ENCODE measurements at places on chromosomes 1 and 21.

GRCh38 chr1:8663915-8664329 is 153.5 kb downstream of the RERE start:
- DNase-seq: no peak

GRCh38 chr1:39539252-39539790 is 37.3 kb downstream of the PABPC4 start:
- DNase-seq: peak; percentile 45

DNA sequence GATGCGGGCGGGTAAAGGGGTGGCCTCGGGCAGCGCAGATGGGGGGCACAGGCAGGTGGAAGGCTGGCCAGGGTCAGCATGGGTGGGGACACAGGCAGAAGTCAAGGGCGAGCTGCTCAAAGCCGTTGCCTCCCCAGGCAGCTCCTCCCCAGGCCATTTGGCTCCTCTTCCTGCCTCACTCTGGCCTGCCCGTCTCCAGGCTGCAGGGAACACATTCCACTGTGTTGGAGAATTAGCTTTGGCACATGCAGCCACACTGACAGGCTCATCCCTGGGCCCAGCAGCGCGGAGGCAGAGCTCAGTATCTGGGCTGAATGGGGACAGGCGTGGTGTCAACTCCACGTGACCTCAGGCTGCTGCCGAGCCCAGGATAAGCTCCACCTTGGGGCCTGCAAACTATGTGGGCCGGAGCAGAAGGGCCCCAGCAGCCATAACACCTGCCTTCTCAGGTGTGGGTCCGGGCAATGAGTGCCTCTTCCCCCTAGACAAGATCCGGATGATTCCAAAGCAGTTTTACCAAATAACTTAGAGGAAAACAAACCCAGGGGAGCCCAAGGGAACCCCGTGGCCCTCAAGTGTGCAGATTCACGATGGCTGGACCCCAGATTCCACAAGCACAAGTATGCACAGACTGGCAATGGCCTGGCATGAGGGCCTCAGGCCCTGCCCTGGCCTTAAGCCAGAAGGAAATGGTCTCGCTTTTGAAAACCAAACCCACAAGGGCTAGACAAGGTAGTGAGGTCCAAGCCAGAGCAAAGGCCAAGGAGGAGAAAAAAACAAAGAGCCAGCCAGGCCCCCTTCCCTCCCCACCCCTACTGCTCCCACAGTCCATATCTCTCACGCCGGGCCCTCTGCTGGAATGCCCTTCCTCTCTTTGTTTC is 40.2 kb downstream of the HSPG2 start:
- no peak for DNase-seq

DNA sequence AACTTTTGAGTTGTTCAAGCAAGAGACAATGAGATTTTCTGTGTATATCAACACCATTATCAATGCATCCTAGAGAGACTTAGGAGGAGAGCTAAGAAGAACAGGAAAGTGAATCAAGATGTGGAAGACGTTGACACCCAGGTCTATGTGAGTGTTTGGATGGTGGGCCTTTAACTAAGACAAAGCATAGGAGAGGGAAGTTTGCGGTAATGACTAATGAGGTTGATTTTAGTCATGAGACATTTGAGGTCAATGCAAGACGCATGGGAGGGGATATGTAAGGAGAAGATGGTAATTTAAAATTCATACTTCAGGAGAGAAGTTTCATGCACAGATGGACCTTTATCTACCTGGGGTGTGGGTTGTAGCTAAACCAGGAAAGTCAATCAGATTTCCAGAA is 269.6 kb downstream of the VAV3 start:
- no peak for DNase-seq

DNA sequence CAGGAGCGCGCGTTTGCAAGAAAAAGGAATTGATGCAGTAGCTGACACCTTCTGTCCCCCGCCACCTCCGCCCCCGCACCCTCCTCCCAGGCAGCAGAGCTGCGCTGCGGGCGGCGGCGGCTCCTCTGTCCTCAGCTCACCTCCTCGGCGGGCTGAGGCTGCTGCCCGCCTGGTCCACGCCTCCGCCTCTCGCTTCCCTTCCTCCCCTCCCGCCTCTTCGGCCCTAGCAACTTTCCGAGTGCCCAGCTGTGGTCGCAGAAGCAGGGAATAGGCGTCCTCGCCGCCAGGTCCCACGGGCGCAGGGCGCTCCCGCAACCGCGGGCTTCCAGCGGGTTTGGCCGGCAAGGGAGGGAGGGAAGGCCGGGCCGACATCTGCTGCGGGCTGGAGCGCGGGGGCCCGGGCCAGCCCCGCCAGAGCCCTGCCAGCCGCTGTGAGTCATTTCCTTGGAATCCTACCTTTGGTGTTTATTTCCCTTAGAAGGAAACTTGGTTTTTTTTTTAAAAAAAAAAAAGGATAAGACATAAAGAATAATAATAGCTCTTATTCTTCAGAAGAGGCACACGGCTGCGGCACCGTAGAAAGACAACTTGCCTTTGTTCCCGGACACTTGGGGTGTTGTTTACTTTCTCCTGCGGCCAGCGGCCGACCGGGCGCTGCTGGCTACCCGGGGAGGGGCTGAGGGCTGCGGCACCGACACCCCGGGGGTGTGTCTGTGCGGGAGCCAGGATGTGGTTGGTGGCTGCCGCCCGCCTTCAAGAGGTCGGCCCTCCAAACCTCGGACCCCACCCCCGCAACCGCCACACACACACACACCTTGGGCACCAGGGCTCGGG is 1.1 kb downstream of the SERTAD4 start:
- no peak for DNase-seq

GRCh38 chr1:12600335-12600734 is 17.7 kb downstream of the DHRS3 start:
- no peak for DNase-seq

GRCh38 chr1:159791461-159791860 is 10.7 kb downstream of the DUSP23 start:
- no peak for DNase-seq

DNA sequence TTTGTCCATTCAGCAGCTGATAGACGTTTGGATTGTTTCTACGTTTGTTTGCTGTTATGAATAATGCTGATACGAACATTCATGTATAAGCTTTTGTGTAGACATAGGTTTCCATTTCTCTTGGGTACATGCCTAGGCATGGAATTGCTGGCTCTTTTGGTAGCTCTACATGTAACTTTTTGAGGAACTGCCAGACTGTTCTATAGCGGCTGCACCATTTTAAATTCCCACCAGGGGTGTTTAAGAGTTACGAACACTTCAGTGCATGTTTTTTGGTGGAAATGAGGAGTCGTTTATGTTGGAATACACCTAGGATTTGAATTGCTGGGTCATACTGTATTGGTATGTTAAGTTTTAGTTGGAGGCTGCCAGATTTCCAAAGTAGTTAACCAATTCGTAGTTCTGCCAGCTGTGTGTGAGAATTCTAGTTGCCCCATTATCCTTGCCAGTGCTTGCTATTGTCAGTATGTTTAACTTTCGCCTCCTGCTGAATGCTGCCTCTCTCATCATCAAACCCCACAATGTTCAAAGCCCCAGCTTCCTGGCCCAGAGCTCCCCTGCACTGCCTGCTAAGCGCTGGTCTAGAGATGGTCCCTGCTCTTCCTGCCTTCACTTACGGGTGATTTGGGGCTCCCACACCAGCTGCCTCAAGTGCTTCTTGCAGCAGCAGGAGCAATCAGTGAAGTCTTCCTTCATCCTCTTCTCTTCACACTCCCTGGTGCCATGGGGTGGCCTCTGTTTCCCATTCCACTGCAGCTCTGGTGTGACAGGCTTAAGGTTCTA is 81.0 kb downstream of the MAN1C1 start:
- no peak for DNase-seq

- no peak for DNase-seq
Observed at GRCh38 chr1:210684466-210685294, 356.0 kb downstream of the HHAT start.

GRCh38 chr1:178751046-178751445 is 26.0 kb downstream of the RALGPS2 start:
- no peak for DNase-seq

GRCh38 chr1:176560681-176561080 is 97.7 kb downstream of the PAPPA2 start:
- DNase-seq: no peak

DNA sequence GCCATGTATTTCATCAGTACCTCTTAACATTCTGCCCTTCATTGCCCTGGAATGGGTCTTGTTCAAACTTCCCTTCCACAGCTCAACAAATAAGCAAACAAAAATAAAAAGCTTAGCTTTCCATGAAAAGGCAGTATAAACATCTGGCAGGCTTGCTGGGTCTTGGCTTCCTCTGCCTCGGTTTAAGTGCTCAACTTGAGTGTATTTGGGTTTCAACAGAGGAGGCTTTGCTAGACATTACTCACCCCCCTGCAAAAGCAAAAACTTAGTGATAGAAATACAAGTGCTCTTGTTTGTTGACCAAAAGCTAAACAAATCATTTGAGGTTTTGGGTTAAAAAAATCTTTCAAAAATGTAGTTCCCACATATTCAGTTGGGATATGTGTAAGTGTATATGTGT is 518.5 kb downstream of the PLPP3 start:
- no peak for DNase-seq

DNA sequence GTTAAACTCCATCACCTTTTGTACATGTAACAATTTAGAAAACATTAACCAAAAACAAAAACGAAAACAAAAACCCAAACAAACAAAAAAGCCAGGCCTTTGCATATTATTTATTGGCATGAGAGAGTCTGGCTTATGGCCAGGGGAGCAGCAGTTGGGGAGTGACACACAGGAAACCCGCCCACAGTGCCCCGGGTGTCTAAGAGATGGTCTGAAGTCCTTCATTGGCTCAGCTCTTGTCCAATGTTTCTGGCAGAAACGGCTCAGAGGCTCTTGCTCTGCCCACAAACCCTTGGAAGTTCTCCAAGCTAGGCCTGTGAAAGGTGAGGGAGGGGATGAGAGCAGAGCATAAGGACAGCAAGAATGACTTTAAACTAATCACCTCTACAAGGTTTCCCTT is 131.5 kb downstream of the CNIH3 start:
- DNase-seq: no peak

DNA sequence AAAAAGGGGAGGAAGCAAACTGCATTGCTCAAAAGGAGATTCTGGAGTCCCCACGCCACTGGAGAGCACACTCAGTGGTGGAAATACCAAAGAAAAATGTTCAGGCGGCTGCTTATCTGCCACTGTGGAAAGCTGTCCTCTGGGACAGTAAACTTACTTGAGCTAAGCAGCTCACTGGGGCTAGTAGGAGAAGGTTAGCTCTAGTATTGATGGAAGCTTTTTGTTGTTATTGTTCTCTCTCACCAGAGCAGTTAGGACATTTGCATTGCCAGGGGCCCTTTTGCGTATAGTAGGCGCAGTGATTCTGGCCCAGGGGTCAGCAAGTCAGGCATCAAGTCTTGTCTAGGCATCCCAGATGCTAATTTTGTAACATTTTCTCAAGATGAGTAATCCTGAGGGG is 15.6 kb downstream of the BACE2 start:
- no peak for DNase-seq

GRCh38 chr1:225653463-225654276 is 747 bp upstream of the ENAH start:
- peak; percentile 18 for DNase-seq

- no peak for DNase-seq
Observed at GRCh38 chr1:160325252-160325651, 17.8 kb downstream of the COPA start.

GRCh38 chr1:54159733-54160316 is 7.0 kb upstream of the CDCP2 start:
- no peak for DNase-seq
